Progenitor cell of endocrine pancreas (in vitro differentiated cells): ENCODE measurements at places on chromosomes 16 and 17.

- DNase-seq = no peak
These were observed 14.6 kb downstream of the GSE1 start for GRCh38 chr16:85627526-85628264.

DNA sequence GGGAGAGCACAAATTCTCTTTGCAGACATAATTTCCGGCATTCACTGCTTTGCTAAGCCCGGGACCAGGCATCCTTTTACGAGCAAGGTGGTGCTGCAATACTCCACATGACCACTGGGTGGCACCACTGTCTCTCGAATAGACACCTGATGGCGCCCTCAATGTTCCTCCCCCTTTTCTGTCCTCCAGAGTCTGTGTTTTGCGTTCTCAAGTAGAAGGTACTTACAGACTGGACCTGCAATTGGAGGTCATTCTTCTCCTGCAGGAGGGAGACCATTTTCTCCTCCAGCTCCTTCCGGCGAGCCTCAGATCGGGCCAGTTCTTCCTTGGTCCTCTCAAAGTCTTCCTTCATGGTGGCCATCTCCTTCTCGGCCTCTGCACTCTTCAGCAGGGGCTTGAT, 45.2 kb downstream of the MYH13 start:
- DNase-seq = peak; percentile 89

GRCh38 chr17:48799069-48799723, 17.8 kb downstream of the TTLL6 start:
- no peak for DNase-seq

GRCh38 chr17:69864462-69864861, 210.6 kb upstream of the KCNJ16 start:
- DNase-seq = no peak

DNA sequence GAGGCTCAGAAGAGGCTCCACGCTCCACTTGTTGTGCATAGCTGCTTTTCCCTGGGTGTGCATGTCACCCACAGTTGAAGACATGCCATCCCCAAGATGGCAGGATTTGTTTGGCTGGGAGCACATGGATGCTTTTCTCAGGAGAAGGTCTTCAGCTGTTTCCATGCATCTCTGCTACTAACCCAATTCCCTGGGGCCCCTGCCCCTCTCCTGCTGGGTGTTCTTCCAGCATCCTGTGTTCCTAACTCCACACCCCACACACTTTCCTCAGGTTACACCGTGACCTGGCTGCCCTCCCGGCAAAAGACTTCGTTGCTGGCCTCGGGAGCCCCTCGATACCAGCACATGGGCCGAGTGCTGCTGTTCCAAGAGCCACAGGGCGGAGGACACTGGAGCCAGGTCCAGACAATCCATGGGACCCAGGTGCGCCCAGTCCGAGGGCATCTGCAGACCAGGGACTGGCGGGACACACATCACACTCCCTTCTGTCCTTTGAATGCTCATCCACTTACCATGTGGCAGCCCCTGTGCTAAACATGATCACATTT, 21.5 kb downstream of the ITGAL start:
- no peak for DNase-seq

DNA sequence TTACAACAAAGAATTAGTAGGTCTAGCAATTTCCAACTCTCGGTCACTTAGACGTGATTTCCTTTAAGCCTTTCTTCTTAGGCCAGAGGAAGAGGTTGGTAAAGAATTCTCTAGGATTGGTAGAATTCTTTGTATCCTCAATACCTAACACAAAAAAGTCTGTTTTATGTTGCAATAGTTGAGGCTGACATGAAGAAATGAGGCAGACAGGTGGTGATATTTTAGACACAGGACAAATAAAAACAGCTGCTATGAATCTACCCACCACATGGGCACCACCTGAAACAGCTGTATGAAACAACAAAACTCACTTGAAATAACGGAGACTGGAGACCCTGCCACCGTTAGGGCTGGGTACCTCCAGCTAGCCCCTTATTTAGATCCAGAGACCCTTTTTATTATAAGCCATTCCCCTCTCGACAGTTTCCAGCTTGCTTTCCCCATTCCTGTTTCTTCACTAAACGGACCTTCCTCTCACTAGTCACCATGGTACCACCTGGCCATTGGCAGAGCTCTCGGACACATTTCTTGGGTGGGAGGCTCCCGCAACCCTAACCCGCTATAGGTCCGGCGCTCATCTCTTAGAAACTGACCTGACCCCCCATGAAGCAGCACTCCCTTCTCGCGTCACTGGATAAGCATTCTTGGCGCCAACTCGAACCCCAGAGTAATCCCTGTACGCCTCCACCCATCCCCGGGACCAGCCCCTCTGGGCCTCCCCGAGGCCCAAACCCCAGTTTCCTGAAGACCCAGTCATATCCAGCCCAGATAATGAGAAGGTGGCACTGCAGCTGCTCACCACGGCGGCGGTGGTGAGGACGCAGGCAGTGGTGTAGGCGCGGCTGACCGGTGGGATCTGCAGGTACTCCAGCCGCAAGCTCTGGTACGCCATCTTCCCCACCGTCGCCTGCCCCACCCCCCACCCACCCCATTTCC, at the start of gene DERL2:
TSS of gene DERL2 (minus strand) at position 909 of the 936 bp plus-strand sequence. CDS start at position 892, 17 bp downstream.
- DNase-seq = no peak

DNA sequence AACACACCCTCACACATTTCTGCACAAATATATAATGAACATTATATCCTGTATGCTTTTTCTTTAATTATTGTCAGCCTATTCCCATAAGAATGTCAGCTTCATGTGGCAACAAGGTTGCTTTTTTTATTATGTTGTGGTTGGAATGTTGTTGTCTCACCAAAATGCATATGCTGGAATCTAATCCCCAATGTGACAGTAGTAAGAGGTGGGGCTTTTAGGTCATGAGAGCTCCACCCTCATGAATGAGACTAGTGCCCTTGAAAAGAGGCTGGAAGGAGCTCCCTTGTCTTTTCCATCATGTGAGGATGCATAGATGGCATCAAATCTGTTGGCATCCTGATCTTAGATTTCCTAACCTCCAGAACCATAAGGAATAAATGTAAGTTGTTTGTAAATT, 131.3 kb upstream of the IRX6 start:
- no peak for DNase-seq

GRCh38 chr16:82651921-82652601, 25.3 kb downstream of the CDH13 start:
- DNase-seq = no peak

GRCh38 chr17:57811638-57812280, 38.1 kb downstream of the MRPS23 start:
- no peak for DNase-seq

DNA sequence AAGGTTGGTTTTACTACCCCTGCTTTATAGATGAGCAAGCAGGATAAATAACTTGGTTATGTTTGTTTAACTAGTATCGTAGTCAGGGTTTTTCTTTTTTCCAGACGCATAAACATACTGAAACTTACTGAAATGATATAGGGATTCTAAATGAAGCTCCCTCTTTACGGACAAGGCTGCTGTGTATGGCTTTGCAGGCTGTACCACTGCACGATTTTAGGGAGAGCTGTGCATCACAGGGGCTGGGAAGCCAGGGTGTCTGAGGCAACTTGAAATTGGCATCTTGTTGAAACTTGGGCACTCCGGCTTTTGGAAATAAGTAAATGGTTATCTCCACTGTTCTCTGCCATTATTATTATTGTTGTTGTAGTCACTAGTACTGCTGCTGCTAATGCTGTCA, 218.1 kb upstream of the CDH8 start:
- no peak for DNase-seq

- peak; percentile 28 for DNase-seq
These were observed 30.3 kb downstream of the CHD9NB start for GRCh38 chr16:53022374-53022773.

GRCh38 chr17:8273884-8274444, 14.5 kb upstream of the RANGRF start:
- no peak for DNase-seq

DNA sequence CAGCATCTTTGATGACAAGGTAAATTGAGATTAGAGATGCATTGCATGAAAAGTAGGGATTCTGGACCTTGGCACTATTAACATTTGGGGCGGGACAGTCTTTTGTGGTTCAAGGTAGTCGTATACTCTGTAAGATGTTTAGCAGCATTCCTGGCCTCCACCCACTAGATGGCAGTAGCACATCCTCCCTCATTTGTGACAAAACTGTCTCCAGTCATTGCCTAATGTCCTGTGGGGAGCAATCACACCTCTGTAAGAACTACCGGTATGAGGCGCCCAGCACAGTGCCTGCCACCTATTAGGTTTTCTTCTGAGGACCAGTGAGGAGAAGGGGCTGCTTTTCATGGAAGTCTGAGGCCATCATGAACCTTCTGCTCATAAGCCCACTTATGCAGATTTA, 180.8 kb downstream of the RBFOX1 start:
- no peak for DNase-seq

DNA sequence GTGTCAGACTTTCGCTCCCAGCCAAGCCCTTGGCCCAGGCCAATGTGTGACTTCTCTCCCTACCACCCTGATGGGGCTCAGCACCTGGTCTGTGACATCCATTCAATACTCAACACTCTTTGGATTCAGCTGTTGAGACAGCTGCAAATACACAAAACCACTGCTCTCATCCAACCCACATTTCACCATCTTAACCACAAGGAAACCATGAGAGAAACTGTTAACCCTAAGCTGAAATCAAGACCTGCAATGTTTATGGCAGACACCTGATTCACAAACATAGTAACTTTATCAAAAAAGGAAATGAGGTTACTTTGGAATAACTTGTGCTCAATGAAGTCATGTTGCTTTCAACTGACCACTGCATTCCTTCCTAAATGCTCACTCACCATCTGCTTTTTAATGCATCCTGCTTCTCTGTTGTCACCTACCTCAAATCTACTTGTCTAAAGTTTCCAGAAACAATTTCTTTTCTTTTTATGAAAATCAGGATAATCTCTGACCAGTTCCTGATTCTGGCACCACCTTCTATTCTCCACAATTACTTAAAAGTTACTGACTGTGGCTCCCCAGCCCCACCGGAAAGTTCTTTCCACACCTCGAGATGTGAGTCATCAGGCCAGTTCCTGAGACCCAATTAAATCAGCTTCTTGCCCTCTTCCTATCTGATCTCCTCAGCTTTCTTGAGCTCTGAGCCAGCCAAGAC, 88.2 kb downstream of the NOG start:
- DNase-seq = no peak

- DNase-seq = no peak
These were observed 9.3 kb downstream of the OSBPL7 start for GRCh38 chr17:47812146-47812920.

DNA sequence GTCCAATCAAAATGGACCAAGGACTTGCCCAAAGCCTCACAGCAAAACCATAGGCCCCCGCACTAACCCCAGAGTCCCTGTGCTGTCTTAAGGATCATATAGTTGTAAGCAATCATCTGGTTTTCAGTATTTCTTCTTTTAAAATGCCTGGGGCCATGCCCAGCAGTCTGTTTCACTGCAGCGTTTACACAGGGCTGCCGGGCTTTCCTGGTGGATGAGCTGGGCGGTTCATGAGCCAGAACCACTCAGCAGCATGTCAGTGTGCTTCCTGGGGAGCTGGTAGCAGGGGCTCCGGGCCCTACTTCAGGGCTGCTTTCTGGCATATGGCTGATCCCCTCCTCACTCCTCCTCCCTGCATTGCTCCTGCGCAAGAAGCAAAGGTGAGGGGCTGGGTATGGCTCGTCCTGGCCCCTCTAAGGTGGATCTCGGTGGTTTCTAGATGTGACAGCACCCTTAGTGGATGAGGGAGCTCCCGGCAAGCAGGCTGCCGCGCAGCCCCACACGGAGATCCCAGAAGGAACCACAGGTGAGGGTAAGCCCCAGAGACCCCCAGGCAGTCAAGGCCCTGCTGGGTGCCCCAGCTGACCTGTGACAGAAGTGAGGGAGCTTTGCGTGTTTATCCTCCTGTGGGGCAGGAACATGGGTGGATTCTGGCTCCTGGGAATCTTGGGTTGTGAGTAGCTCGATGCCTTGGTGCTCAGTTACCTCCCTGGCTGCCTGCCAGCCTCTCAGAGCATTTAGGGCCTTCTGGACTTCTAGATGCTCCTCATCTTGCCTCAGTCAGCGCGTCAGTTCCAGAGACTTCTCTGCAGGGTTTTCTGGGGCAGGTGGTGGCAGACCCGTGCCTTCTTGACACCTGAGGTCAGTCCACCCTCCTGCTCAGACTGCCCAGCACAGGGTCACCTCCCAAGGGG, 24.8 kb upstream of the STH start:
- DNase-seq = no peak

DNA sequence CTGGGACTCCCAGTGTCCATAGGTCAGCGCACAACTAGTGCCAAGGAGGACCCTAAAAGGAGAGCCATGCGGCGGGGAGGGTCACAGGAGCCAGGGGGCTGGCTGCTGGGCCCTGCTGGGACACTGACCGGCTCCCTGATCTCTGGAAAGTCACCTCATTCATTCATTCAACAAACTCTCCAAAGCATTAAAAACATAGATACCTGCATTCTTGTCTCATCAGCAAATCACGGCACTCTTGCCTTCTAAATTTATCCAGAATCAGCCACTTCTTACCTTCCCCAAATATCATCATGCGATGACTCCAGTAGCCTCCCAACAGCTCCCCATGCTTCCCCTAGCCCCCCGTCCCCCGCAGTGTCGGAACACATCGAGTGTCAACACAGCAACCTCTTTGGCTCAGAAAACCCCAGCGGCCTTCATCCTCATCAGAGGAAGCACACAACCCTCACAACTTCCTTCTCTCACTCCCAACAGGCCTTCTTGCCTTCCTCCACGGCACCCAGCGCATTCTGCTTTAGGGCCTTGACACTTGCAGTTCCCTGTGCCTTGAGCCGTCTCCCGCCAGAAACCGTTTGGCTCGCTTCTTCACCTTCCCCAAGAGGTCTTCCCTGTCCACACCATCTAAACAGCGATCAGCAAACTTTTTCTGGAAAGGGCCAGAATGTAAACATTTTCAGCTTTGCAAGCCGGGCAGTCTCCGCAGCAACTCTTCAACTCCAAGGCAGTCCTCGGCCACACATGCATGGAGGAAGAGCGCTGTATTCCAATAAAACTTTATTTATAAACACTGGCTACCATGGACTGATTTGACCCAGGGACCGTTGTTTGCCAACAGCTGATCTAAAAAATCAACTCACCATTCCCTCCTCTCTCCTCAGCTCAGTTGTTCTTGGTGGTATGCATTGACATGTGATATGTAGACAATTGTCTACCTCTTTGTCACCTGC, 119.5 kb upstream of the TNRC6C start:
- no peak for DNase-seq

- no peak for DNase-seq
These were observed 94.7 kb downstream of the SALL1 start for GRCh38 chr16:51056331-51056730.
